ENCODE measurements at places on chromosomes 4 and X.
A peak's percentile ranks its signal among the peaks of the same experiment; 100 is the strongest.

DNA sequence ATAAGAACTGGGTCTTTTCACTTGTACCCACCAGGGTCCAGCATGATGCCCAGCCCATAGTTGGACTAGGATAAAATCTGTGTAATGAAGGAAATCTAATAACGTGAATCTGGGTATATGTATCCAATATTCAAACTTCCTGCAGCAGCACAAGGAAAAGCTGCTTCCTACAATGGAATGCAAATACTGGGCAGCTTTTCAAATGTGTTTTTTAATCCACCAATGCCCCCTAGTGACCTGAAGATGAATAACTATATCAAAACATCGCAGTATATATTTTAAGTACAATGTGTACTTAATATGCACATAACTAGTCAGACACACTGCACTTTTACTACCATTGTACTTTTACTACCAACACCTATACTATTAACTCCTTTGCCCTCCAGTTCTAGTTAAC, 5.3 kb downstream of the APOO start:
- no peak for DNase-seq

DNA sequence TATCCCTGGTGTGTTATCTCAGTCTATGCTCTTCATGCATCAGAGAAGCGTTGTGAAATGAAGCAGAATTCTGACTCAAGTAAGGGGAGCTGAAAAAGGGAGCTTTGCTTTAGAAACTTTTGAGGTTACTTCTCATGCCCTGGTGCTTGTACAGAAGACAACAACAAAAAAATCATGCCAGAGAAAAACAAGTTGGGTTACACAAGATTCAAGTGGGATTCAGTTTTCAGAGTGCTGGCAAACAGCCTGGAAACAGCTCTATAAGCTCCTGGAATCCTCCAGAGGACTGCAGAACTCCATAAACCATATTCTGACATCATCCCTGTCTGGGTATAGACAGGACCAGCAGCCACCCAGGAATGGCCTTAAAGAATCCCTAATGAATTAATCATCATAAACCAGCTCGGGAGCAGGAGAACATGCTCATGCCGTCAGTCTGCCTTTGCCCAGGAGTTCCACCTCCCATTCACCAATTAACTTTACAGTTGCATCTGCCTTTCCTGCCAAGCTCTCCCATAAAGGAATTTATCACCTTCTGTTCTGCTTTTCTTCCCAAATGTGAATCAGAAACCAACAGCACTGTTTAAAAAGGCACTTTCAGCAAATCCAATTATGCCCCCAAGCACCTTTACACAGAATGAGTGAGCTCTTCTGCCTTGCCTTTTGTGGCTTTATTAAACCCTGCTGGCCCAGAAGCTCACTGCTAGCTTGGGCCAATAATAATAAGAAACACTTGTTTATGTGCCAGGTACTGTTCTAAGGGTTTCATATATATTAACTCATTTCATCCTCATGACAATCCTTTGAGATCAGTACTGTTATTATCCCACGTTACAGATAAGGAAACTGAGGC, 54.5 kb upstream of the FBXW7 start:
- no peak for DNase-seq

- DNase-seq: no peak
These were observed 11.3 kb downstream of the DTHD1 start for GRCh38 chr4:36292556-36293188.

DNA sequence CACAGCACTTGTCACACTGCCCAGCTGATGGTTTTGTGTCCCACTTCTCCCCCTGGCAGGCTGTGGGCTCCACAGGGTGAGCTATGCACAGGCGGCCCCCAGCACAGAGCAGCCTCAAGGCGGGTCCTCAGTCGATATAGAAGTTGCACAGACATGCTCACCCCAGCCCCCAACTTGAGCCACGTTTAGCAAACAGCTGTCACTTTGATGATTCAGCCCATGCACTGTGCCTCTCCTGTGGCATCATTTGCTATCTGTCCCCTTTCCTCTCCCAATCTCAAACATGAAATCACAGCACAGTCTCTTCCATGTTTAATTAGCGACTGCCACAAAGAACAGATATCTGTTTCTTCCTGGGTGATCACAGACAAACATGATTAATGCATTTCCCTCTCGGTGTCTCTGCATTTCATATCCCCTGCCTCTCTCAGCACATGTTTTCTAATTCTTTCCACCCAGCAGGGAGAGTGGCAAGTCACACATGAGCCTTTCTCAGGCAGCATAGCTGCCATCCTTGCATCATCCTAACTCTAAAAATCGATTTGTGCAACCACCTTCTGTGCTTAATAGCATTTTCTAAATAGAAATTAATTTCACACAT, 204.9 kb downstream of the EVC2 start:
- DNase-seq: no peak

DNA sequence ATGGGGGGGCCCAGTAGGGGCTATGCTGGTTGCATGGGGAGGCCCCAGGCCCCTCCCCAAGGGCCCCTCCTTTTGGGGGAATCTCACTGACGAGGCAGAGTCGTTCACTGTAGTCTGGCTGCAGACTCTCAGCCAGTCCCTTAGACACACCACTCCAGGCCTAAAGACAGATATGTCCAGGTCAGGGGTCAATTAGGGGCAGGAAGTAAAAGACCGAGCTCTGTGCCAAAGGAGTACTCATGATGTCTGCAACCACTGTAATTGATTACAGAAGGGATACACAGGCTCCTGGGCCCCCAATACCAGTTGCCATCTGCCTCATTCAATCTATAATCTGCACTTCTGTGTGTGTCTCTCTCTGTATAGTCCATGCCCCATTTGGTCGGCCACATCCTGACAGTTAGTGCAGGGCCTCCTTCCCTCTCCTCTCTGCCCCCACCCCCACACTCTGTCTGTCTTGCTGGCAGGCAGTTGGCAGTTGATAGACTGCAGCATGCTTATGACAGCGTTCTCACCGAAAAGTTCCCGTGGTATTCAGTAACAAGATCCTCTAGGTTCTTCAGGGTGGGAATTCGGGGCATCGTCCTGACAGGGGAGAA, 1.3 kb upstream of the CXorf65 start:
- peak; percentile 30 for DNase-seq

DNA sequence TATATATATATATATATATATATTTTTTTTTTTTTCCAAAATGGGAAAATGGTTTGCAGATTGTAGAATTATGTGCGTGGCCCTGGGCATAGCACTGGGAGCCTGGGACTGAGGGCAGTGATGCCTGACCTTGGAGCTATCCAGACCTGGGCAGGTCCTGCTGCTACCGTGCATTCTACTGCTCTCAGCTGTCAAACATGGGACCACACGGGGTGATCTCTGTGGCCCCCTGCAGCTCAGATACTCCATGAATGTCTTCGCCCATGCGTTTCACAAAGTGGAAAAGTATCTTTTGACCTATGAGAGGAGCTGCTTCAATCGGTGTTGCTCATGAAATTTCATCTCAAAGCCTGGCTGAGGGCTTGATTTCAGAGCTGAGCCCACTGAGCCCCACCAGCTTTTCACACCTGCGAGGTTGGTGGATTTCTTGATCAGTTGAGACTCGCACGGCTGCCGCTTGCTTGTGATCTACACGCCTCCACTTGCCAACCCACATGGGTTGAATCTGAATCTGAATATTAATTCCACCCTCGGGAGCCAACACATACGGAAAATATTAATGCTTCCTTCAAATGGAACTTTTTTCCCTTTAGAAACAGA, 35.7 kb downstream of the ING2 start:
- DNase-seq: no peak

- no peak for DNase-seq
These were observed 2.7 kb downstream of the SLC38A5 start for GRCh38 chrX:48467281-48467761.

- peak; percentile 88 for DNase-seq
These were observed 31.1 kb downstream of the ACOX3 start for GRCh38 chr4:8409264-8410065.

- no peak for DNase-seq
These were observed 115.0 kb downstream of the SHROOM4 start for GRCh38 chrX:50698944-50699343.

- no peak for DNase-seq
These were observed 12.4 kb upstream of the CXCL2 start for GRCh38 chr4:74111306-74111975.

GRCh38 chr4:101191302-101192098, 155.8 kb downstream of the PPP3CA start:
- DNase-seq: no peak

DNA sequence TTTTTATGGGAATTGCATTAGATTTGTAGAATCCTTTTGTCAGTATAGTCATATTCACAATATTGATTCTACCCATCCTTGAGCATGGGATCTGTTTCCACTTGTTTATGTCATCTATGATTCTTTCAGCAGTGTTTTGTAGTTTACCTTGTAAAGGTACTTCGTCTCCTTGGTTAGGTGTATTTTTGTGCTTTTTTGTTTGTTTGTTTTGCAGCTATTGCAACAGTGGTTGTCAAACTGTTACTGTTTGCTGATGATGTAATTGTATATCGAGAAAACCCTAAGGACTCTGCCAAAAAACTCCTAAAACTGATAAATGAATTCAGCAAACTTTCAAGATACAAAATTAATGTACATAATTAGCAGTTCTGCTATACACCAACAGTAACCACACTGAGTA, 127.9 kb upstream of the AR start:
- no peak for DNase-seq

- no peak for DNase-seq
These were observed 8.5 kb downstream of the TIGD2 start for GRCh38 chr4:89119836-89120235.

- DNase-seq: no peak
These were observed 21.9 kb downstream of the IL15 start for GRCh38 chr4:141658309-141658708.

DNA sequence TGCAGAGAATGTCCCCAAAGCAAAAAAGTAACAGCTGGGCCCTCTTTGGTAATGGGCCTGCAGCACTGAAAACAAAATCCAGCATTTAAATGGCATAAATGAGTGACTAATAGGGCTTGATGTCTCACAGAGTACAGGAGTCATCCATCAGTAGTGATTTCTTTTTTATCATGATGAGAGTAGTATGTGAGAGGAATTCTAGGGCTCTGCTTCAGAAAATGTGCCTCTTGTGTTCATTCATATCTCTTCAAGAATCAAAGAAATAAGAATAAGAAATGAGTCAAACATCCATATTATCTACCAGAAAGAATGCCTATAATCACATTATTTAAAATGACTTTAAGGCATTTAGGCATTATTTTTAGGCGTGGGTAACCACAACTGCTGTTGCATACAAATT, 792.9 kb upstream of the HTR2C start:
- no peak for DNase-seq

DNA sequence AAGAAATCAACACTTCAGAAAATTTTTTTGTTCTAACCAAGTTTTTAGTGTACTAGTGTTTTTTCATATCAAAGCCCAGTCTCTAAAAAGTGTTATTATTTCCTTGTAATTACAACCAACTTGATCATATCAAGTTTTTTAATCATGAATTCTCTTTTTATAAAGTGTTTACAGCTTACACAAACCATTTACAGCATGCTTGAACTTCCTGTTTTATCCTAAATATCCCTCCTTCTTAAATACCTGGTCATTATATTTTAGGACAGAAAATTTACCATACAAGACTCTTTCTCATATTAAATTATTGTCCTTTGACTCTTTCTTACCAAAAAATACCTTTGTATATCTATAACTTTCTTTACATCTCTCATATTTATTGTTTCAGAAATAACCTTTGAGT, 89.4 kb upstream of the NPY2R start:
- DNase-seq: no peak

- DNase-seq: no peak
These were observed 381.2 kb downstream of the RAPGEF2 start for GRCh38 chr4:159483782-159484741.

DNA sequence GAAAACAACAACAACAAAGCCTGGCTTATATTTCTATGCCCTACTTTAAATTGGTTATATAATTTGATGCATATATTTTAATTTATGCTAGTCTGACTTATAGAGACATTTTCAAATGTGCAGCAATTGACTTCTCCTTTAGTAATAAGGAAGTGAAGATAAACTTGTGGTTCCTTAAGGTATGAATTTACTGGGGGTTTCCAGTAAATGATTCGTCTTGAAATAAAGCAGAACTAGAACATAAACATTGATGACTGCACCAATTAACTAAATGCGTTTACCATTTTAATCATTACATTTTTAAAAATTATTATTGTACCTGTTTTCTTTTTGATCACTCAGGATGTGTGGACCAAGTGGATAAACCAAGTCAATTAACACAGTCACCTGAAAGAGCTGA, 99.6 kb upstream of the CCSER1 start:
- no peak for DNase-seq

GRCh38 chr4:15781427-15782095, 3.4 kb downstream of the CD38 start:
- DNase-seq: no peak

DNA sequence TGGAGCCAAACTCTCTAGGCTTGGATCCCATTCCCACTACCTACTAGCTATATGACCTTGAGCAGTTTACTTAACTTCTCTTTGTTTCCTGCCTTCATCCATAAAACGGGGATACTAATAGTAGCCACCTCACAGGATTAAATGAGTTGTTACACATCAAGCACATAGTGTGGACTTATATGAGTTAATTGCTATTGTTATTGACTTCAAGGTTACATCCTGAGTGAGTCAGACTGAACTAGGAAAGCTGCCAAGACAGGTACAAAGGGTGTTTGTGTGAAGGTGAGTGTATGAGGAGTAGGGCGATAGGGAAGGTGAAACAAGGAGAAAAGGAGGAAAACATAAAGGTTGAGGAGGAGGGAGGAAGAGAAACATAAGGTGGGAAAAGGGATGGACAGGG, 32.2 kb downstream of the TFDP3 start:
- DNase-seq: no peak

Measured in CD4-positive, alpha-beta T cell treated with Interferon gamma for 1 hour (primary cell).